ENCODE measurements at places on chromosomes 7 and 10.
A peak's percentile ranks its signal among the peaks of the same experiment; 100 is the strongest.

- DNase-seq: no peak
Measured at GRCh38 chr10:101732096-101732495, 37.1 kb upstream of the FBXW4 start.

GRCh38 chr7:5630670-5631069 is 150.8 kb downstream of the RNF216 start:
- DNase-seq: no peak

DNA sequence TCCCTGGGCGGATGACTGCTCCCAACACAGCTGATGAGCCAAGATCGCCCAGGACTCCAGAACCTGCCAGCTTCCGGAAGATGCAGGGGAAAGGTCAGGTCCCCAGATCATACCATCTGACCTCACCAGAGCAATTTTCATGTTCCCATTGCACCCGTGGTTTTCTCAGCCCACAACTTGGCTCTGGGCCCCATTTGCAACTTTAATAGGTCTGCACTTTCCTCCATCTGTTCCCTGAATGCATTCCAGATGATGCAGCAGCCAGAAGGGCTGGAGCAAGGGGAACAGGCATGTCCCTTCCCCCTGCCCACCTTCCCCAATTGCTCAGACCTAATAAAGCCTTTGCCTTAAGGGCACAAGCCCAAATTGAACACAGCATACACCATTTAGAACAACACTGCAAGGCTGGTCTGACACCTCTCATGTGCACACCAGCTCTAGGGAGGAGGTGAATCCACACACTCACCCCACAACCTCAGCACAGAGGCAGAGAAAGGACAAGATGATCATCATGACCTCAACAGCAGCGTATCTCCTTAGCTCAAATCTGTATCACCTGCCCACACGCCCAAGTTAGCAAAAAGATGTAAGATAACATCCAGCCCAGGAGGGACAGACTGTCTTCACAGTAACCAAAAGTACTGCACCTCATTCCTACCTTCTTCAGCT is 87.5 kb downstream of the PLXNA4 start:
- no peak for DNase-seq

DNA sequence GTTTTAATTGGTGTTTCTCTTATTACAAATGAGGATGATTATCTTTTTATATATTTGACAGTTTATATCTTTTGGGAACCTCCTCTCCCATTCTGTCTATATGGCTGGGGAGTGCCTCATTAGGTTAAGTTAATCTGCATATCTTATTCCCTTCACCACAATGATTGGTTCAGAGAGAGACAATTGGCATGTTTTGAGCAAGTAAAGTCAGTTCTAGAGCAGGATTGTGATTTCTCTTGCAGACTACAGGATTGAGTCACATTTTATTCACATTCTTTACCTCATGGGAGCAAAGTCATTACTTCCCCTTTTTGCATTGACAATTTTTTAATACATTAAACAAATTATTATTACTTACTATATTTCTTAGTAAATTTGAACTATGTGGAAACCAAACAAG is 345.6 kb downstream of the MDFIC start:
- no peak for DNase-seq

DNA sequence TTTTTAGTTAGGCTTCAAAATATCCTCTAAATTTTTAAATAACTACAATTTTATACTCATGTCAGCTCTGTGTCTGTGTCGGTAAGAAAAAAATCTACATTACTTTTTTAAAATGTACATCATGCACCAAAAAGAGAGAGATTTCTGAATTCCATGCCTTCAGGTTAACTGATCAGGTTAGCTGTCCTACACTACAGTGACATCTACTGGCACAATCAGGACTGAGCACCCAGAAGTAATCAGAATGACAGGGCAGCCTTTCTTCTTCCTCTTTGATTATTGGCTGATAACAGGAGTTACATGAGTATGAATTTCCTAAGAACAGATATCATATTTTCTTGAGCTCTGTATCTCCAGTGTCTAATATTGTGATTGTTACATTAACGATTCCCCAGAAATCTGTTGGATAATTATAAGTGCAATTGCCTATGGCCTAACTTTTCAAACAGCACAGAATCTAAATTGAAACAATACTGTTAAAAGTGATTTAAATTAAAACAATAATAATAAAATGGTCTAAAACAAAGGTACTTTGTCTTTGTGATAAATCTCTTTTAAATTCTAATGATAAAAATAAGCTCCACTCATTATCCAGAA is 41.8 kb upstream of the HYCC1 start:
- DNase-seq: no peak

- no peak for DNase-seq
Measured at GRCh38 chr10:11655836-11656235, 44.4 kb upstream of the USP6NL start.

GRCh38 chr7:6359734-6360133 is 87.3 kb upstream of the CYTH3 start:
- no peak for DNase-seq

- peak; percentile 28 for DNase-seq
Measured at GRCh38 chr7:38744746-38745145, 113.6 kb upstream of the AMPH start.

- DNase-seq: no peak
Measured at GRCh38 chr10:112230325-112230988, 46.9 kb upstream of the GPAM start.

DNA sequence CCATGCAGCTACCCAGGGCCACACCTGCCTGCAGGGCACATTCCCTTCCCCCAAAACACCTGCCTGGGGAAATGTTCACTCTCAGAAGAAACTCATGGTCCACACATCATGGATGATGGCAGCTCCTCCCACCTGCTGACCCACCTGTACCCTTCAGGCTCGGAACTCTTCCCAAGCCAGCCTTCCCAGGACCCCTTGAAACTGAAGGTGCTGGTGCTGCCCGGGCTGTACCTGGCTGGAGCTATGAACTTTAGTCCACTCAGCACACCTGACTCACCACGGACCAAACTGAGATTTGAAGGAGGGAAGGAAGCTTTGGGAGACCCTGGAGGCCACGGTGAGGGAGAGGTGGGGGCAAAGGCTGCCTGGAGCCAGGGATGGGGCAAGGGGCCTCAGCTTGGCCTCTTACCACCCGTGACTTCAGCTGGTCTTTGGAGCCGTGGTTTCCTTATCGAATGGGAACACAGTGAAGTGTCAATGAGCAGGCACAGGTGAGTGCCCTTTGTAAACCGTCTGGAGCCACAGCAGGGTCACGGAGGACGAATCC is 30.1 kb upstream of the INPP5A start:
- DNase-seq: no peak

GRCh38 chr10:92304061-92304460 is 13.1 kb downstream of the MARCHF5 start:
- DNase-seq: no peak

DNA sequence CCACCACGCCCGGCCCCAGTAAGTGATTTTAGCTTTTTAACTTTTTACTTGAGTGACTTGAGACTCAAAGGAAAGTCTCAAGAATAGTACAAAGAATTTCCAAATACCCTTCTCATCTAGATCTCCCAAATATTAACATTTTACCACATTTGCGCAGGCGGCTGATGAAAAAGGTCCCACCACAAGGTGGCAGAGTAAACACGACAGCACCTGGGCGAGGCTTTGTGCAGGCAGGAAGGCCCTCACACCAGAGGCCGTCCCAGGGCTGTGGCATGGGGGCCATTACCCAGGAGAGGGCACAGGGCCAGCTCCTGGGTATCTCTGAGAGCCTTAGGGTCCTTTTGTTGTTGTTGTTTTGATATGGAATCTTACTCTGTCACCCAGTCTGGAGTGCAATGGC is 50.0 kb upstream of the WIPI2 start:
- no peak for DNase-seq

- no peak for DNase-seq
Measured at GRCh38 chr10:97102441-97102840, 83.3 kb downstream of the SLIT1 start.

DNA sequence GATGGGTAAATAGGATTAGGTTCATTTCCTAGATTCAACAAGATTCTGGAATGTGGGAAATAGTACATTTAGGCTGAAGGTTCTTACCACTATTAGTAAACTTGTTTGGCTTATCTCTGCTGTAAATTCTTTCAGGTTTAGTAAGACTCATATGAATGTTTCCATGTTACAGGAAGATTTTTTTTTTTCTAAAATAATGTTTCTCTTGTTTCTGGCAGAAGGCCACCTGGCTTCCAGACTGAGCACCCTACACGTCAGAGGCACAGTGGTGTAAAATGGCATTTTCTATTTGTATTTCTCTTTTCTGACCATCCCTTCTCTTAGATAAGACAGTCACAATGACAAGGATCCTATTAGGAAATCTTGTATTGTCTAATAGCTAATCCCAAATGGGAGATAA is 22.7 kb upstream of the AASS start:
- peak; percentile 23 for DNase-seq

GRCh38 chr7:96416599-96416998 is 94.7 kb upstream of the SLC25A13 start:
- DNase-seq: no peak

DNA sequence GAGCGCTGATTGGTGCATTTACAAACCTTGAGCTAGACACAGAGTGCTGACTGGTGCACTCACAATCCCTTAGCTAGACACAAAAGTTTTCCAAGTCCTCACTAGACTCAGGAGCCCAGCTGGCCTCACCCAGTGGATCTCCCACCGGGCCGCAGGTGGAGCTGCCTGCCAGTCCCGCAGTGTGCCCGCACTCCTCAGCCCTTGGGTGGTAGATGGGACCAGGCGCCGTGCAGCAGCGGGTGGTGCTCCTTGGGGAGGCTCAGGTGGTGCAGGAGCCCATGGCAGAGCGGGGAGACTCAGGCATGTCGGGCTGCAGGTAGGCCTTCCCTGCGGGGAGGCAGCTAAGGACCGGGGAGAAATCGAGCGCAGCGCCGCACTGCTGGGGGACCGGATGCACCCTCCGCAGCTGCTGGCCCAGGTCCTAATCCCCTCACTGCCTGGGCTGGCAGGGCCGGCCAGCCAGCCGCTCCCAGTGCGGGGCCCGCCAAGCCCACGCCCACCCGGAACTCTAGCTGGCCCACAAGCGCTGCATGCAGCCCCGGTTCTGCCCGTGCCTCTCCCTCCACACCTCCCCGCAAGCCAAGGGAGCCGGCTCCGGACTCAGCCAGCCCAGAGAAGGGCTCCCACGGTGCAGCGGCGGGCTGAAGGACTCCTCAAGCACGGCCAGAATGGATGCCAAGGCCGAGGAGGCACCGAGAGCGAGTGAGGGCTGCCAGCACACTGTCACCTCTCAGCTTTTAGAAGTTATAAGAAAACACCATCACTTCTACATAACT is 128.9 kb downstream of the ZNF438 start:
- DNase-seq: no peak

GRCh38 chr7:143255564-143255963 is 7.7 kb upstream of the GSTK1 start:
- DNase-seq: no peak

- no peak for DNase-seq
Measured at GRCh38 chr10:28305553-28305952, 2.7 kb upstream of the MPP7 start.

DNA sequence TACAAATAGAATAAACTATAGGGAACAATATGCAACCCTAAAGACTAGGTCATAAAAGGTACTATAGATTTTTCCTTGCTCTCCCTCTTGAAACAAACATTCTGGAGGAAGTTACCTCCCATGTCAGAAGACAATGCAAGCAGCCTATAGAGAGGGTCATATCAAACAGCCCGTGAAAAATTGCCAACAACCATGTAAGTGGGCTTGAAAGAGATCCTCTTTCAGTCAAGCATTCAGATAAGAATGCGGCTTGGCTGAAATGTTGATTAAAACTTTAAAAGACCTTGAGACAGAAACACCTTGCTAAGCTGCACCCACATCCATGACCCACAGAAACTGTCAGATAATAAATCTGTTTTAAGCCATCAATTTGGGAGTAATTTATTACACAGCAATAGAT is 526.6 kb upstream of the GHITM start:
- no peak for DNase-seq

DNA sequence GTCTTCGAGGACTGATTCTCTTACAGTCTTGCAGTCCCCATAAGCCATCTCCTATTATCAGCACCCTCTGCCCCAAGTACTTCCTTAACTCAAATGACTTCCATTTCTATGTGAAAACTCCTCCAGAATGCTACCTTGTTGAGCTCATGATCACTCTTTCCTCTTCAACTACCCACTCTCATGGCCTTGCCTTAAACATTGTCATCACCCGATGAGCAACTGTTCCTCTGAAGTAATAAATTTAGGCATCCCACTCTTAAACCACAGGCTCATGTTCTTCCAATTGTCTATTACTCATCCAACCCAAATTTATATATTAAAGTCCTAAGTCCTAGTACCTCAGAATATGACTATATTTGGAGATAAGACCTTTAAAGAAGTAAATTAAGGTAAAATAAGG is 152.9 kb downstream of the C1GALT1 start:
- DNase-seq: no peak

DNA sequence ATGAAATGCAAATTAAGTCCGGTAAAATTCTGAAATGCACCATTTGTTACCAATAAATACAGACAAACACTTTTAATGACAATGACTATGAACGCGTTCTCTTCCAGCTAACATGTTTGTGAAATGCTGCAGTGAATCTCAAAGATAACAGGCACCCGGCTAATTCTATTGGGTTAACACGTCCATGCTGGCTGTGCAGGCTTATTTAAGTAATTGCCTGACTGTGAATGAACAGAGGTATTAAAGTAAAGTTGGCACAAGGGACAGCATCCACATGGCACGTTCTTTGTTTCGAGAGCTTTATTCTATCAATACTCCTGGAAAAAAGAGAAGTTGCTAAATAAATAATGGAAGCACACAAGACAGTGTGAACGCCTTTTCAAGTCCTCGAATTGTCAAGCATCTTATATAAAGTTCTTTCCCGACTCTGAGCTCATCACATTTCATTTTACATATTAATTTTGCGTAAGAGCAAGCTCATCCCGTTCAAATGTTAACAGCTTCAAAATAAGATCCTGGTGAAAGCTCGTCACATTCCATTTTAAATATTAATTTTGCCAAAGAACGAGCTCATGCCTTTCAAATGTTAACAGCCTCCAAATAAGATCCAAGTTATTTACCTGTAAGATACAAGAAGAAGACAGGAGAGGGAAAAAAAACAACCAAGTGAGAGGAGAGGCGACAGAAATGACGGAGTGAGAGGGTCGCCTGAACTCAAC is 111.3 kb upstream of the RHEB start:
- no peak for DNase-seq

DNA sequence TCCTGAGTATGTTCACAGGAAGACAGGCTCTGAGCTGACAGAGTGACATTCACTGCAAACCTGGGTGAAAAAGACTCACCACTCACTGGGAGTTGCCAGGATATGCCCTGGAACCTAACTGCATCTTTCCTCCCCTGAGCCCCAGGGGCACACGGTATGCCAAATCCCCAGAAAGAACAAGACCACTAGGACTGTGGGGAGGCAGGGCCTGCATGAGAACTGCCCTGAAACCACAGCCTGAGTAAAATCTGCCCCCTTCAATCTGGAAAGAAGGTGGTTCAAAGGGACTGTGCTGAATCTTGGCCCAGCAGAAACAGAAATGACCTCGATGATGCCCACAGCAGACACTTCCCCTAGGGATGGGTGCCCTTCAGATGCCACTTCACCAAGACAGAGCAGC is 6.5 kb downstream of the FAM53B start:
- no peak for DNase-seq

All from AG04449 (cell line).